ENCODE measurements at places on chromosomes 1 and 21.

DNA sequence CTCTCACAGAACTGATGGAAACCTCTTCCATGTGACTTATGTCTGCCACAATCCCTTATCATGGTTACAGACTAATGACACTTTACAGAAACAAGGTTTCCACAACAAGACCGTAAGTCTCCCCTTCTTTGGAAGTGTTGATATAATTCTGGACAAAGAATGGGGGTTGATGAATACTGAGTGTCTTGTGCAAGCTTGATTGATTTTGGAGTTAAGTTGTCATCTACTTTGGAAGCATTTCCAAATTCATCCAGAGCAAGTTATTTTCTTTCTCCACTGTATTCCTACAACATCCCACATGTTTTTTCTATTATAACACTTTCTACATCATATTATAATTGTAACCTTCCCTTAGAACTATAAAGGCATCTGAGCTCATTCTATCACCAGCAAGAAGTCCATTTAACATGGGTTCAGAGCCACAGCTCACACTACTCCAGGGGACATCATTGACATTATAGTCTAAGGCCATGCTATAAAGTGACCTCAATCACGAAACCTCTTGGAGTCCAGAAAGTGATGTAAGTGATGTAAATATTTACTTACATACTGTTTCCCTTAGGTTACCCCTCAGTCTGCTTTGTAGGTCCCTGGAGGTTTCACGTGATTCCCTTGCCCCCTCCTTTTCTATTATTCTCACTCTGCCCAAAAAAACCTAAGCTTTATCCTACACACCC lies 125.7 kb upstream of the PBX1 start:
- DNase-seq: no peak

- DNase-seq: no peak
Measured at GRCh38 chr1:91819038-91819788, 66.7 kb downstream of the TGFBR3 start.

GRCh38 chr1:116002781-116003420 lies 26.6 kb downstream of the SLC22A15 start:
- no peak for DNase-seq

DNA sequence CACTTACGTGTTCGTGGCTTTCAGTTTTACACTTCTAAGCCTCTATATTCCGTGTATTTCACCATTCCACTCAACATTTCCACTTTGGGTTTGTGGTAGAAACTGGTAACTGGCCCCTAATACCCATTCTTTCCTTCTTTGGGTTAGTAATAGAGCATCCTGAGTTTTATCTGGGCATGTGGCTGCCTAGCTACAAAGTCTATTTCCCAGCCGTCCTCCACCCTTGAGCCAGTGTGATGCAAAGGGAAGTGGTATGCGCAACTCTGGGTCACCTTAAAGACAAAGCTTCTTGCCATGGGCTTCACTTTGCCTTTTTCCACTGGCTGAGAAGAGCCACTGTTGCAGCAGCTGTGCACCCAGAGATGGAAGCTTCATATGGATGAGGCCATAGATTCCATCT lies 73.9 kb downstream of the LAMC2 start:
- DNase-seq: no peak

- no peak for DNase-seq
Measured at GRCh38 chr1:47756006-47756405, 241.2 kb downstream of the TRABD2B start.

Data from LoVo (cell line).